ENCODE measurements at places on chromosomes 5 and 9.
A peak's percentile ranks its signal among the peaks of the same experiment; 100 is the strongest.

GRCh38 chr5:111224561-111225345 lies 569 bp downstream of the CAMK4 start:
- DNase-seq = no peak

- no peak for DNase-seq
These were observed 22.3 kb downstream of the PDE8B start for GRCh38 chr5:77232574-77233358.

- DNase-seq = no peak
These were observed 381.5 kb upstream of the KLF4 start for GRCh38 chr9:107870927-107871680.

DNA sequence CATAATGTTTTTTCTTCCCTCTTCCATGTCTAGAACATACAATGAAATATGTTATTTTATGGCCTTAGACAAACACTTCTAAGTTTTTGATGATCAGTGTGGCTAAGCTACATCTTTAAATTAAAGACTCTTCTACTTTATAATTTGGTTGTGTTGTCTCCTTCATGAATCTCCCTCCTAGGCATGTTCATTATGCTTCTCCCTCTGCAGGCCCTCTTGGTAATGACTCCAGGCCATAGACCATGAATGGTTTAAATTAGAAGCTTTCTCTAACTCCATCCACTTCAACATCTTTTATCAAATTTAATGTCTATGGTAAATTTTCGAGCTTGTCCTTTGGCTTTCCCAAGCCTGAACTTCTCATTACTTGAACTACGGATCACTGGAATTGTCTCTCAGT lies 342.7 kb upstream of the ADAMTS16 start:
- DNase-seq = no peak

DNA sequence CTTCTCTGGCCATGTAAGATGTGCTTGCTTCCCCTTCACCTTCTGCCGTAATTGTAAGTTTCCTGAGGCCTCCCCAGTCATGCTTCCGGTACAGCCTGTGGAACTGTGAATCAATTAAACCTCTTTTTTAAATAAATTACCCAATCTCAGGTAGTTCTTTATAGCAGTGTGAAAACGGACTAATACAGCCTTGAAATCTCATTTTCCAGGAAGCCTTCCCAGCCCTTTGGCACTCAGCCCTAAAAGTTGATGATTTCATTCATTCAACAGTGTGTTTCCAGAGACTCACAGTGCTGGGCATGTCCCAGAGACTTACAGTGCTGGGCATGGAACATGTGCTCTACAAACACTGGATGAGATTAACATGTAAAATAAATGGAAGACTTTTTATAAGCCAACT lies 135.8 kb downstream of the DCP2 start:
- DNase-seq = no peak

GRCh38 chr9:109074236-109074889 lies 45.4 kb downstream of the TMEM245 start:
- DNase-seq = no peak

- no peak for DNase-seq
These were observed 56.9 kb downstream of the MACIR start for GRCh38 chr5:103315455-103315854.

- DNase-seq = no peak
These were observed 372.8 kb downstream of the PLK2 start for GRCh38 chr5:58087123-58087522.

GRCh38 chr9:117772960-117773359 lies 68.8 kb downstream of the TLR4 start:
- DNase-seq = peak; percentile 52

- DNase-seq = no peak
These were observed 31.2 kb upstream of the RNU6ATAC start for GRCh38 chr9:134195558-134195957.

DNA sequence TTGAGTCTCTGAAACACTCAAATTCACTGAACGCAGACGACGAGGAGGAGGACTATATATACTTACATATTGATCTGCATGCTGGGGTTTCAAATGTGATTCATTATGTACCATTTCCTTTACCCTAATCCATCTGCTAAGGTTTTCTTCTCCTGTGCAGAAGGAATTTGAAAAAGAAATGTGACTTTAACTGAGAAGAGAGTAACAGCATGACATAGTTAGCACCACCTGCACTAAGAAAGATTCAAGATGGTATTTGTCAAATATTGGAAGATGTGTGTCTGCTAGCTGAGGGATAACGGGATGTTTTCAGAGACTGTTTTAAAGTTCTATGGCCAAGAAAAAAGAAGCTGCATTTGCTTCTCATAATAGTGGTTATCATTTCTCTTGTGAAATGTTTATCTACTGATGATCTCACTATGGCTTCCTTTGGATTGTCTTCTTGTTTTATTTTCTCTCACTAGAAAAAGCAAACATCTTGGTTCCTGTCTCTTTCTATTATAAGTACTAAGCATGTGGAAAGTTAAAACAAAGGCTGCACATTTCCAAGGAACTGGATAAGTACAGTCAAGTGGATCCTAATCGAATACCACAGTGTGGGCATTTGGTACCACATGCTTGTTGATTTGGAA lies 89.8 kb upstream of the TLE4 start:
- DNase-seq = no peak

GRCh38 chr5:115388240-115388639 lies 91.8 kb upstream of the CCDC112 start:
- DNase-seq = no peak

- DNase-seq = peak; percentile 27
These were observed 215.5 kb downstream of the PDZD2 start for GRCh38 chr5:31854181-31855133.

DNA sequence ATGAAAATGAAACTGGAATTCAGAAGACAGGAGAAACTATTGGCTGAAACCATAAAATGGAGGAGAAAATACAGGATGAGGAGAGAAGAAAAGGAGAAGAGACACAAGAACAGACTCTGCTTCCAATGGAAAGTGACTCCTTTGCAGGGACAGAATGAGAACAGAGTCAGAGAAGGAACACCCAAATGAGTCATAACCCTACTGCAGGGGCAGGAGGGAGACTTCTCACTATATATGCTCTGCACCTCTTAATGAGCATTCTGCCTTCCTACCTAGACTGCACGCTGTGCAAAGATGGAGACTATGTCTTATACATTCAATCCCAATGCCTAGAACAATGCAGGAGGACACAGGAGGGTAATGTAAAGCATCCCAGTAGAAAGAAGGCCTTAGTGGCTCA lies 2.1 kb downstream of the SAXO1 start:
- DNase-seq = peak; percentile 24

DNA sequence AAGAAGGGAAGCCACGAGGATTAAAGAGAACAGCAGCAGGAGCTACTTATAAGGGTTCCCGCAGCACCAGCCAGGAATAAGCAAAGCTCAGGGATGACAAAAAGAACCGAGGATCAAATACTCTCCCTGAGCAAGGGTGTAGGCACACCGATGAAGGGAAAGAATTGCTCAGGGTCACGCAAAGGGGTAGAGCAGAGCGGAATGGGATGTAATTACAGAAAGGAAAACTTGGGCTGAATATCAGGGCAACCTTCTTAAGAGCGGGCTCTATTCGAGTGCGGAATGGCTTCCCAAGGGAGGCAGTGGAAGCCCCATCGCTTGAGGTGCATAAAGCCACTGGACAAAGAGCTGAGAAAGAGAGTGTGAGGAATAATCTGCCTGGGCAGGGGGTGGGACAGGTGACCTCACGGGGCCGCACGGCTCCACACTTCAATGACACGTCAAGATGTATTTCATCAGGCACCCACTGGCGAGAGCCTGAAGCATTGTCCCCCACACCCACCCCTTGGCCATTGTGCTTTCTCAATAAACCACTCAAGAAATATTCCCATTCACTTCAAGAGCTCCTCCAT lies 162.2 kb downstream of the EBF1 start:
- no peak for DNase-seq

DNA sequence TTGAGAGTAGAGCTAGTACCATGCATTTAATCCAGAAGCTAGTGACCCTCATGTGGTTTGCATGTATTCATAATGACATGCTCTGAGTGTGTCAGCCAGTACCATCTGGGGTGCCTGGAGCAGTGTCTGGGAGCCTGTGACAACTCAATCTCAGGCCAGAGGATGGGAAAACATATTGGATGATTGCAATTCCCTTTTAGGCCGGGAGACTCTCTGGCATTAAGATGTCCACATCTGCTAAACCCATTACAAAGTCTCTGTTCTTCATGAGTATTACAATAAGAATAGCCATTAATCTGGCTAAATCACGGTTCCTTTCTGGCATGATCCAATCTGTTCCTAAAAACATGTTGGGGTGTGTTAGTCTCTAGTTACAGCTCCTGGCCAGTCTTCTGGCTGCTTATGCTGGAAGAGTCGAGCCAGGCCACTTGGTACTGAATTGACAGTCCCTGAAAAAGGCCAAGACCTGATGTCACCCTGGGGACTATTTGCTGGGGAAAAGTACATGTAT lies 475.7 kb downstream of the ENC1 start:
- DNase-seq = no peak

DNA sequence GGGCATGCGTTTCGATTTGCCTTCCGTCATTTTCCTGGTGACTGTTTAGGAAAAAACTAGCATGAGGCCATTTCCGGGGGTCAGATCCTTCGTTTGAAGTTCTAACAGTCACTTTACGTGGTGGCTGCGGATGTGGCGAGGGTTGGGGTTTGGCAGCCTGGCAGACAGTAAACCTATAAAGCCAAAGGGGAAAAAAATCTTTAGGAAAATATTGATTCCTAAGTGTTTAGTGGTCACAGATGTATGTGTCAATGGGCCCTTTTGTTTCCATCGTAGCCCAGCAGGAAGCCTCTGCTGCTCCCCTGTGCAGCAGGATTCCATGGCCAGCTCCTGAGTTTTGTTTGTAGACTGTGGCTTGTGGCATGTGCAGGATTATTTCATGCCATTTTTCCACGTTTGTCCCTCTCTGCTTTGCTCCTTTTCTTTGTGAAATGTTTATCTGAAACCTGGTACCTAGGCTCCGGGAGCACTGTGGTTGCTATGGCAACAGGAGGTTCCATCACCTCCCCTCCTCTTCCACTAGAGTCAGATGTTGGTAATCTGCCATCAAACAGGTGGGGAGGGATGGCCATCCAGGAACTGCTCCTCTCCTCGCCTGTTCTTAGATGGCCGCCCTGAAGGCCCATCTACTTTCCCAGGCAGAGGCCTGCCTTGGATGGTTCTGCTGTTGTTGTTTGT lies 202.3 kb downstream of the AOPEP start:
- DNase-seq = no peak

DNA sequence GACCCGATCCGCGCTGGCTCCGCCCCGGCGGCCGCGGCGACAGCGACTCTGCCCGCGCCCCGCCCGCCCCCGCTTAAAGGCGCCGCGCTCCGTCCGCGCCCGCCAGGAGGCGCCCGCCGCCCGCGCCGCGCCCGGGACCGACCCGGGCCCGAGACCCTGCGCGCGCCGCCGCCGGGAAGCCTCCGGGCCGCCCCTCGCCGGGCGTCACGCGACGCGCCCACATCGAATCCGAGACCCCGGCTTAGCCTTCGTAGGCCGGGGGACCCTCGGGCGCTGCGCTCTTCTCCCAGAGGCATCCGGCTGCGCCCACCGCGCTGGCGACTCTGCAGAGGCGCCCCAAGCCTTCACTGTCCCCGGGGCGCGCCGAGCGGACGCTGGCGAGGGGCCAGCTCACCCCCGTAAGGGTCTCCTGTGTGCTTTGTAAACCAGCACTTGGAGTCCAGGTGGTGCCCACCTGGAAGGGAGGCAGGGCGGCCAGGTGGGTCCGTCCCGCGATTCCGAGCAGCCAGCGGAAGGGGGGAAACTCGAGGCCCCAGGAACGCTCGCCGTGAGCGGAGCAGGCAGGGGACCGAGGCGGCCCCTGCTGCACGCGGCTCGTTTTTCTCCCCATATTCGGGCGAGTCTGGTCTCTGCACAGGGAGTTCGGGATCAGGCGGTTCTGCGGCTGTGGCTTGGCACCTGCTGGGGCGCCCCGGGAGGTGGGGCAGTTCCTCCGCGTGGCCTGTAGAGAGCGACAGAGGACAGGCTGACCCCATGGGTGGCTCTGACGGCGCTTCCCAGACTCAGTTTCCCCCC lies 423 bp upstream of the ABCA2 start:
- peak; percentile 93 for DNase-seq

- no peak for DNase-seq
These were observed 21.5 kb downstream of the PLPP7 start for GRCh38 chr9:131310833-131311554.

DNA sequence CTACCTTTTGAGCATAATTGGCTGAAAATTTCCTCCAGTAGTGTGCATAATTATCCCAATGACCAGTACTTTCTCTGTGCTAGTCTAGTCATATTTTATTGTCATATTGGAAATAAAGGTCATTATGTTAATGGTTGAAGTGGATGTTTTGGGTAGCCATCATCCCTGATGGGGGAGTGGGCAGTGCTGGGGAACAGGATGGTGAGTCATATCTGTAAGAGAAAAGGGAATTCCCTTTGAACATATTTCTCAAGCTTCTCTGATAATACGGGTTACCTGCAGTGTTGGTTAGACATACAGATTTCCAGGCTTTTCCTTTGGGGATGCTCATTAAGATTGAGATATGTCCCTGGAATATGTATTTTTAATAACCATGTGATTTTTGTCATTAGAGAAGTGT lies 33.3 kb upstream of the SPATA31D4 start:
- DNase-seq = no peak

DNA sequence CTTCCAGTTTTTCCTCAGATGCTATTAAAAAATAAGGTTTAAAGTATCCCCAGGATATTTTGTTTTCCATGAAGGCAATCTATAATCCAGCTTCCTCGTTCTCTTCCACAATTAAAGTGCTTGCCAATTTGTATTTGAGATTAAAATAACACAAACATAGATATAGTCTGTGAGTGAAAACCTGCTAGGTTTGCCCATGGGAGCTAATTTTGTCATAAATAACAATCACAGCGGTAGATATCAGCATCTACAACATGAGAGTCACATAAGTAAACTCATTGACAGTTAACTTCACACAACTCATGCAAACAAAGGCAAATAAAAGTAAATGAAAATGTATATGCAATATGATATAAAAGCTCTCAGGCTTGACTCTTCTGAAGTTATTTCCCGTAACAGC lies 29.2 kb upstream of the RASGRF2 start:
- DNase-seq = no peak

GRCh38 chr9:38141746-38142591 lies 72.9 kb upstream of the SHB start:
- peak; percentile 38 for DNase-seq

DNA sequence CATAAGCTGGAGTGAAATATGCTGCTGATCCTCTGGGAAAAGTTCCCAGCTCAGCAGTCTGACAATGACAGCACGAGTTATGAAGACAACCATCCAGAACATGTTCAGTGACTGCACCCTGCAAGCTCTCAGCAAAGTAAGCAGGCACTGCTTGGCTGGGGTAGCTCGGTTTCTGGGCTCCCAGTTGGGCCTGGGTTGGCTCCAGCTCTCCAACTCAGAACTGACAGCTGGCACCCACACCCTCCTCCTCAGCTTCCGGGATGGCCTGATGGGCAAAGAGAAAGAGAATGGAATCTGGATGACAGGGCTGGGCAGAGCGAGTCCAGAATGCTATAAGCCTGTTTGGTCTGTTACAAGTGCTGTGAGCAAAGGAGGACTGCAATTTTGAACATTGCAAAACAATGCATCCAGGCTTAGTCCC lies 185.0 kb downstream of the CSNK1G3 start:
- no peak for DNase-seq

GRCh38 chr9:69469136-69469535 lies 144.1 kb downstream of the ENTREP1 start:
- no peak for DNase-seq

GRCh38 chr9:126937444-126937843 lies 22.9 kb downstream of the RALGPS1 start:
- DNase-seq = no peak

Data from H54 (cell line).